ENCODE measurements at places on chromosomes 11 and 22.

- no peak for DNase-seq
These were observed 55.7 kb downstream of the PTPRJ start for GRCh38 chr11:48036011-48036410.

DNA sequence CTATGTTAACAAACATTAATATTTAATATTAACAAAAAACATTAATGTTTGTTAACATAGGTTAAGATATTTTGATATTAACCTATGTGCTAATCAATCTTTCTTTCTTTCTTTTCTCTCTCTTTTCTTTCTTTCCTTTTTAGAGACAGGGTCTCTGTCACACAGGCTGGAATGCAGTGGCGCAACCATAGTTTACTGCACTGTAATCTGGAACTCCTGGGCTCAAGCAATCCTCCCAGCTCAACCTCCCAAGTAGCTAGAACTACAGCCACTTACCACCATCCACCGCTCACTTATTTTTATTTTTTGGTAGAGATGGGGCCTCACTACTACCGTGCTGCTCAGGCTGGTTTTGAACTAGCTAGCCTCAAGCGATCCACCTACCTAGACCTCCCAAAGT is 13.2 kb downstream of the SIK3 start:
- DNase-seq, result no peak

GRCh38 chr11:44530413-44531115 is 34.9 kb upstream of the CD82 start:
- no peak for DNase-seq

- no peak for DNase-seq
These were observed 10.6 kb downstream of the WNT7B start for GRCh38 chr22:45966320-45966894.

DNA sequence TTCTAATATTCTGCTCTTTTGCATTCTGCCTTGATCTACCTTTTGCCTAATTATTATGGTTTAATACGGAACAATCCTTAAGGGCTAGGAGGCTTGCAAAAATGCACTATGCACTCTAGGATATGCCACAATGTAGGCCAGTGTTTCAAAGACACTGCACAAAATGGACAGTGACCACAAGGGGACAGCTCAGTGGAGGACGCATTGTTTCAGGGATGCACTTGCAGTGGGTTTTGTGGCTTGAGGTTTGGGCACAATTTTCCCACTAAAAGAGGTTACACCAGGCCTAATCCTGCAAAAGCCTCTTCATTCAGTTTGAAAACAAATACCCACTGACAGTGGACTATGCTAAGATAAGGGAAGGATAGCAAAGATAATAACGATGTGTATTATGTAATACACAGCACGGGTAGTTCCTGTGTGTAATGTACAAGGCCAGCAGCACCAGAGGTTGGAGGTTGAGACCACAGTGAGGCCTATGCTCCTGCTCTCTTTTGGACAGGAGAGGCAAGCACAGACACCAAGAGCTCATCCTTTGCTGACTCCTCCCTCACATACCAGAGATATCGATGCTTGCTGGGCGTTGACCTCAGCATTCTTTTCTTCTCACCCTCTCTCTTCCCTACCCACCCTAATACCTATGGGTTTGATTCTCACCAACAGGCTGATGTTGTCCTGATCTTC is 12.7 kb downstream of the MAP6 start:
- DNase-seq, result no peak

GRCh38 chr22:42217752-42218280 is 52.6 kb downstream of the TCF20 start:
- no peak for DNase-seq

DNA sequence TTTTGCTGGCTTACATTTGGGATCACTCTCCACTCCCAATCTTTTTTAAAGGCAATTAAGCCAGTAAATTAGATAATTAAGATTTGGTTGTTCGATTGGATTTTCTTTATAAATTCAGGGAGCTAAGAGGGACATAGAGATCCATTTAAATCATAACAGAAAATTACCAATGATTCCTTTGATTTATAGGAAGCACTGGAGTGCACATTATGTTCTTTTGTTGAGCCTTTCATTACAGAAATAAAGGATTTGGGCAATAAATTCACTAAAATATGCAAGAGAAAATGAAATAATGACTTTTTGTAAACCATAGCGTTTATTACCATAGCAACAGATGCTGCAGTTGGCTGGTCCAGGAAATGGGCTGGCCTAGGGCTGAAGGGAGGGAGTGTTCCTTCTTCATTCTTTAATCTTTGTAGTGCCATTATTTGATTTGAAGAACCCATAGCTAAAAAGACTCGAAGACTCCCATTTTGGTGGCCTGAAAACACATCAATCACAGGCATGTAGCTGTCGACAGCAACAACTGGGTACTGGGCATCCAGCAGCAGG is 73.0 kb downstream of the C2CD3 start:
- no peak for DNase-seq

DNA sequence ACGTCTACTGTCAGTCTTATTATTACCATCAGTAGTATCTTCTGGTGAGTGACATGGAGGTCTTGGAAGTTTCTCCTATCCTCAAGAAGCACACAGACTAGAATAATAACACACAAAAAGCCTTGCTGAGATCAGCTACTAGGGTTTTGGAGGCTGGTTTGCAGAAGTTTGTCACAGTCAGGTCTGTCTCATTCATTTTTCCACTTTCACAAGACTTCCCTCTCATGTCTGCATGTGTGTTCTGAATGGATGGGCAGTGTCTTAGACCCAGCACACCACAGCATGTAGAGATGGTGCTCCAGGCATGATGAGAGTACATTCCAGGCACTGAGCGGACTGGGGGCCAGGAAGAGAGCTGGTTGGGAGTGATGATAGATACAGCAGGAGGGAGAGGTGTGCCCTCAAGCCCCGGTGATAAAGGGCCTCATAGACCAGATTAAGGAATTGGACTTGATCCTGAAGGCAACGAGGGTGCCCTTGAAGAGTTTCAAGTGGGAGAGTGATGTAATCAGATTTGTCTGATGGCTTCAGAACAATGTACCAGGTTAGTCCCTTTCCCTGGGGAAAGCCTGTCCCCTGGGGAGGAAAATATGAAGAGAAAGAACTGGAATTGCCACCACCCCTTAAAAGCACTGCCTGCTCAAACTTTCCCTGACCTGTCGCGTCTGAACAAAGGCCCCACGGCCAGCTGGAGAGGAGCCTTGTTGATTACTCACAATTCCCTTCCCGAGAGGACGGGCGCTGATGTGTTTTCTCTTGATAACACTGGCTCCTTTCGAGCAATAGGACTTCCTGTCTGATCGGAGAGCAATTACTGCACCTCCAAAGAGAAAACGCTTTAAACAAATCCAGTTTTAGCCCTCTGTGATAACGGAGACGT is 45.1 kb upstream of the LMO2 start:
- DNase-seq, result no peak

DNA sequence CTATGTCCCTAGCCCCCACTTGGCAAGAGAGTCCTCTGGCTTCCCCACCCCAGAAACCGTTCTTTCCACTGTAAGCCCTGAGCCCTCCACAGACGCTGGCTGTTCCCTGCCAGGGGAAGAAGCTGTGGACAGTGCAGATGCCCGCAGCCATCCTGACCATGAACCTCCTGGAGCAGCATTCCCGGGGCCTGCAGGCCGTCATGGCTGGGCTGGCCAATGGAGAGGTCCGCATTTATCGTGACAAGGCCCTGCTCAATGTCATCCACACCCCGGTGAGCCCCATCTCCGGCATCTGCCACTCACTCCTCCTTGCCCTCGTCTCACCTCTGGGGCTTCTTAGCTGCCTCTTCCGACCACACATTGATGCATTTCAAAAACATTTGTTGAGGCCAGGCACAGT is 13.2 kb downstream of the BBS1 start:
- DNase-seq, result no peak

- DNase-seq, result no peak
These were observed 97.7 kb downstream of the MPPED2 start for GRCh38 chr11:30488304-30488998.

GRCh38 chr22:36977401-36977861 is 41.8 kb downstream of the TST start:
- DNase-seq, result no peak

- DNase-seq, result no peak
These were observed 14.0 kb upstream of the VWCE start for GRCh38 chr11:61309141-61309540.

DNA sequence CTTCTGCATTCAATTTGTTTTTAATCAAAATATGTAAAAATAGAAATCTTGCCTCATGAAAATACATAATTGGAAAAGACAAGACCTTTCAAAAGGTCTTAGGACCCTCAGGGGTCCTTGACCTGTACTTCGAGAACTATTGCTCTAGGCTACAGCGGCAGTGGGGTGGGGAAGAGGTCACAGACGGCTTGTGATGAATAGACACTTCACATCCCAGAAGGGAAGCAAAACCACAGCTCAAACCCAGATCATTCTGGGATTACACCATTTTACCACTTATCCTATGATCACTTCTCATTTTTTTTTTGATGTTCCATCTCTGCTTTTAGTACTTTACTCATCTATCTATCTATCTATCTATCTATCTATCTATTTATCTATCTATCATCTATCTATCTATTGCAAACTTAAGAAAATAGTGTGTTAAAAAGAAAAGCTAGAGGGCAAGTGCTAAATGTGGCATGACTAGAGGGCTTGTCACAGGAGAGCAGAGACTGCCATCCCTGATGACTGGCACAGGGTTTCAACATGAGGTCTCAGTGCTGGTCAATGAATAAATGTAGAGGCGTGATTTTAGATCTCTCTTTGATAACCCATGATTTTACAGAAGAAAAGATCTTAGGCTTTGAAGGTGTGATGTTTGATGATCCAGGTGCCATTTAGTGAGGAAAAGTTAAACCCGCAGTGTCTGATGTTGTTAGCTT is 37.1 kb downstream of the RNF141 start:
- no peak for DNase-seq

DNA sequence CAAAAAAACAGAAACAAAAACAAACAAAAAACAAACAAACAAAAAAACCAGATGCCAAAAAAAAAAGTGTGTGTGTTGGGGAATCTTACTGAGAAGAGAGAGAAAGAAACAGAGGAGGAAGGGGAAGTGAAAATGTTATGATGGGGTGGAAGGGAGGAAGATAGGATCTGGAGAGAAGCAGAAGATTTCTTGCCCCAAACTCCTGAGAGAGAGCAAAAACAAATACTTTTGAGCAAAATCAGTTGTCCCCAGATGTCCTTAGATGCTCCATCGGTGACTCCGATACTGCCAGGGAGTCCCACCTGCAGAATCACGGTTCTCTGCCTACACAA is 19.9 kb upstream of the GRAMD1B start:
- no peak for DNase-seq

- DNase-seq, result no peak
These were observed 526.1 kb downstream of the BRD1 start for GRCh38 chr22:49301398-49302149.

DNA sequence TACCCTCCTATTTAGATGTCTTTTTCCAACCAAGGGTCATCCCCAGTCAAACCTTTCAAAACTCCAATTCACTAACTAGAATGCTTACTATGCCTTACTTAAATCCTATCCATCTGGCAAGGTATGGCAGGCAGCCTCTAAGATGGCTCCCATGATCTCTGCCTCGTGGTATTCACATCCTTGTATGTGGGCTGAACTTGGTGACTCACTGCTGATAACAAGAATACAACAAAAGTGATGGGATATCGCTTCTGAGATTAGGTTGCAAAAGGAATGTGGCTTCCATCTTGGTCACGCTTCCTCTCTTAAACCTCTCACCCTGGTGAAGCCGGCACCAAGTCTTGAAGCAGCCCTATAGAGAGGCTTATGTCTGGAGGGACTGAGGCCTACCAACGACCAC is 29.6 kb upstream of the UPB1 start:
- no peak for DNase-seq

DNA sequence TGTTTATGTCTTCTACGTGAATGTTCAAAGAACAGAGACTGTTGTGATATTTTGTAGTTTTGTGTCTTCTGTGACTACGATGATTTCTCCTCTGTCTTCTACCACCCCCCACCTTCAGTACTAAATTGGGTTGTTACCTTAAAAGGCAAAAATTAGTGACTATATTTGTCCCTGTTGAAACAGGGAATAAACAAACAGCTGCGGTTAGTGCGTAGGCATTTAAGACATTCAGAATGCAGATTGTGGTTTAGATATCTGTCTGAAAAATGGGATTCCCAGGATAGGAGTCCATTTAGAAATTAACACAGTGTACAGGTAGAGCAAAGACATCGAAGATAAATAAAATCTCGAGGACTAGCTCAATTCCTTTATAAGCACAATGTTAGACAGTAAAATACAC is 15.6 kb upstream of the ARHGAP42 start:
- DNase-seq, result no peak

DNA sequence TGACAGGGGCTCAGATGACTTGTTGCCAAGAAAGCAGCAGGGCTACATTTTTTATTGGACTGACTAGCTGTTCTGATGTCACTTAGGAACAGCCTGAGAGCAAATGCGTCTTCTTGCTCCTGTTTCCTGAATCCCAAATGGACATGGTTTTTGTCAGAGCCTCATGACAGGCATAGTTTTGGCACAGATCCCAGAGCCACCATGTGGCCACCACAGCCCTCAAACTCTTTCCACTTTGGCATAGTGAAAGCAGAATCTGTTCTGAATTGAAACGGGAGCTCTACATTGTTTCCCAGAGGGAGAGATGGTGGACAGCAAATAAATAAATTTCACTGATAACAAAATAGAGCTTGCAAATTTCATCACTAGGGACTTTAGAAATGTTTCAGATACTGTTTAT is 222.2 kb downstream of the C11orf87 start:
- no peak for DNase-seq

GRCh38 chr11:30174265-30175020 is 56.4 kb upstream of the FSHB start:
- DNase-seq, result no peak

DNA sequence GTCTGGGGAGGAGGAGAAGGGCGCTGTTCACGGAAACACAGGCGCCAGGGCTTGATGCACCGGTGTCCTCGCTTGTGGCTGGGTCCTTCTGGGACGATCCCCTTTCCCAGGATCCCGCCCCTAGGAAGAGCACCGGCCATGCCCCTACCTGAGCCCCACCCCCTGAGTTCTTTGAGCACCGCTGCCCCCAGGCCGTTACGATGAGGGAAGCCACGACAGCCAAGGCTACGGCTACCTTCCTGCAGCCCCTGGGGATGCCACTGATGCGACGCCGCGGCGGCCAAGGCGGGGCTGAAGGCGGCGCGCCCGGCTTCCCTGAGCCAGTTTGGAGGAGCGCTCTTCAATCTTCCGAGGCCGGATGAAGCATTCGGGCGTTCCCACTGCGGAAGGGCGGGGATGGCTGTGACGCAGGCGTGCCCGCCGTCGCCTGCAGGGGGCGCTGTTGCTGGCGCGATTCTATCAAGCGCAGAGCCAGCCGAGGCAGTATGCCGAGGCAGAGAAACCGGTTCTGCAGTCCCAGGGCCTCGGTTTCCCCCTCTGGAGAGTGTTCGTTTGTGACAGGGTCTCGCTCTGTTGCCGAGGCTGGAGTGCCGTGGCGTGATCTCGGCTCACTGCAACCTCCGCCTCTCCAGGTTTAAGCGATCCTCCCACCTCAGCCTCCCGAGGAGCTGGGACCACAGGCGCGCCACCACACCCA is 9.7 kb upstream of the NEFH start:
- DNase-seq, result no peak
